Activated T-cell treated with anti-CD3 and anti-CD28 coated beads for 1 hour (primary cell): ENCODE measurements at places on chromosomes 7 and 10.

GRCh38 chr10:71222601-71223346 lies 10.4 kb downstream of the UNC5B start:
- no peak for DNase-seq

GRCh38 chr10:88408096-88408495 lies 175.0 kb downstream of the RNLS start:
- DNase-seq, result no peak

- DNase-seq, result no peak
Observed at GRCh38 chr10:4352414-4352961, 473.5 kb upstream of the AKR1E2 start.

DNA sequence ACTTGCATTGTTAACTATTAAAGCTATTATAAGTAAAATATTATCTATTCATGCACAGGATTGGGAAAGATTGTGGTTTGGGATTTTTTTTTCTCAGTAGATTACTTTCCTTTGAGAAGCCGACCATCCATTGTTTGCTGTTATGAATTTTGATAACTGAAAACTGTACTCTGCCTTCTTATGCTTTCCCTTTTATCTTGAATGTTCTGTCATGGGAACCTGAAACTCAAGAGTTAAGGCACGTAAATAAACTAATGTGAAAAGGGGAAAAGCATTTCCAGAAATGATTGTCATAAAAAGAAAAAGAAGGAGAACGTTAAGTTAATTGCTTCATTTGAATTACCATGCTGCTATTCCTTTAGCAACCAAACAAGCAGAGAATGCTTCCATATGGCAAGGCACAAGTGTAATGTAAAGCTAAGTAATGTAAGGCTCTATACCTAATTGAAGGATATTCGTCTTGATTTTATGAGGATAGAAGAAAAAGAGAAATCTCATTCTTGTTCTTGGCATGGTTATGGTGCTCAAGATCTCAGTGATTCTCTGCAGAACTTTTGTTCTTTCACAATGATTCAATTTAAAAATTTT lies 370.8 kb downstream of the AUTS2 start:
- DNase-seq, result no peak

DNA sequence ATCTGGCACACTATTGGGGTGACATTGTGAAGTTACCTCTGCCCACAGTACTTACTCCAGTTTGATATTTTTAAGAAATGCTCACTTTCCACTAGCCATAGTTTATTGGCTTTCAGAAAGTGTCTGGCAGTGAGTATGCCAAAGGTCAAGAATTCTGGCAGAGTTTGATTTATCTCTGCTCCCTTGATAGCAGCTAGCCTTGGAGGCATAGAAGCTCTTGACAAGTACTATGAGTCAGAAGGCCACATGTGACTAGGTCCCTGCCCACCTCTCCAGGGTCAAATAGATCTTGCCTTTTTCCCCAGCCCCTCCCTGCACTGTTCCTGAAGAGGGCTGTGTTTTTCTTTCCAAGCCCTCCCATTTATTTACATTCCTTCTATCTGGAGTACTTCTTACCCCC lies 202.2 kb downstream of the AUTS2 start:
- no peak for DNase-seq

DNA sequence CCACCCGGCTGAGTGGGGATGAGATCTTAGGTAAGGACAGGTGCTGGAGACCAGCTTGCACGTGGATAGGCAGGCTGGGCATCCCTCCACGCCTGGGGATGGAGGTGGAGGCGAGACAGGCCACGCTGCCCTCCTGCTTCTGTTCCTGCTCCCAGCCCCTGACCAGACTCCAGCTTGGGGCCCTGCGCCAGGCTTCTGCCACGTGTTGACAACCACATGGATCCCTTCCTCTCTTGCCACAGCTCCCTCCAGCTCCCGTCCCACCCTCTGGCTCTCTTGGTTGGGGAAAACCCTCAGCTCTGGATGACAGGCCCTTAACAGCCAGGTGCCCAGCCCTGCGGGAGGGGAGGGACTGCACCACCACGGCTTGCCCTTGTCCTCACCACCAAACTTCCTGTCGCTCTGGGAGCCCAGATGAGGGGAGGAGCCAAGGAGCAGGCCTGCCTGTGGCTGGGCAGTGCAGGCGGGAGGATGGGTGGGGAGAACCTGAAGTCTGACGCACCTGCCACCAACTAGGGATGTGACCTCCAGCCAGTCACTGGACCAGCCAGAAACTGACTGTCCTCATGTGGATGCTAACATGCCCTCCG lies 36.0 kb downstream of the KCNH2 start:
- DNase-seq, result peak; percentile 20

- no peak for DNase-seq
Observed at GRCh38 chr7:93245525-93246432, 13.6 kb downstream of the VPS50 start.

DNA sequence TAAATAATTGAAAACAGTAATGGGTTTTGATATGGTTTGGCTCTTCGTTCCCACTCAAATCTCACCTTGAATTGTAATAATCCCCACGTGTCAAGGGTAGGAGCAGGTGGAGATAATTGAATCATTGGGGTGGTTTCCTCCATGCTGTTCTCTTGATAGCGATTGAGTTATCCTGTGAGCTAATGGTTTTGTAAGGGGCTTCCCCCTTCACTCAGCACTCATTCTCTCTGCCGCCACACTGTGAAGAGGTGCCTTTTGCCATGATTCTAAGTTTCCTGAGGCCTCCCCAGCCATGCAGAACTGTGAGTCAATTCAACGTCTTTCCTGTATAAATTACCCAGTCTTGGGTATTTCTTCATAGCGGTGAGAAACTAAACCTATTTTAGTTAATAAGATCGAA lies 551.7 kb upstream of the POT1 start:
- no peak for DNase-seq

GRCh38 chr10:50740293-50740648 lies 535 bp downstream of the ASAH2B start:
- no peak for DNase-seq

- DNase-seq, result no peak
Observed at GRCh38 chr7:69277366-69277765, 320.9 kb upstream of the AUTS2 start.

GRCh38 chr10:37687581-37687980 lies 169.8 kb downstream of the ZNF248 start:
- no peak for DNase-seq

DNA sequence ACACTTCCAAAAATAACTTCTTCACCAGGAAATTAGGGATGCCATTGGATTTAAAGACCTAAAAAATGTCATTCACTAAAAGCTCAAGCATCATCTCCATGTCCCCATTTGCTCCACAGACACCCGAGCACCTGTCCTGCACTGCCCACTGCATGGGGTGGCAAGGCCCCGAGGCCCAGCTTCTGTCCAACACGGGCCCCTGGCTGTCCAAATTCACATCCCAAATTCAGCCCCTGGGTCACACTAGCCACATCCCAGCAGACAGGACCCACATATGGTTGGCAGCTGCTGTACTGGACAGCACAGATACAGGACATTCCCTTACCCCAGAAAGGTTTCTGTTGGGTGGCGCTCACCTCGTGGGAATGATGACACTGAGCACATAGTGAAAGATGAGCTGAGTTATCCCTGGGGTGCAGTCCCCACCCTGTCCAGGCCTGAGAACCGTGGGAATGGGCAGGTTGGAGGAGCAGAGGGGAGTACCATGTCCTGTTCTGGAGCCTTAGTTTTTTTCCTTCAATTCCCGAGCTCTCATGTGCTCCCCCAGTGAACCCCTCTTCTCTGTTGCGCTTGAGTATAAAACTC lies 55.3 kb downstream of the CSGALNACT2 start:
- DNase-seq, result no peak

DNA sequence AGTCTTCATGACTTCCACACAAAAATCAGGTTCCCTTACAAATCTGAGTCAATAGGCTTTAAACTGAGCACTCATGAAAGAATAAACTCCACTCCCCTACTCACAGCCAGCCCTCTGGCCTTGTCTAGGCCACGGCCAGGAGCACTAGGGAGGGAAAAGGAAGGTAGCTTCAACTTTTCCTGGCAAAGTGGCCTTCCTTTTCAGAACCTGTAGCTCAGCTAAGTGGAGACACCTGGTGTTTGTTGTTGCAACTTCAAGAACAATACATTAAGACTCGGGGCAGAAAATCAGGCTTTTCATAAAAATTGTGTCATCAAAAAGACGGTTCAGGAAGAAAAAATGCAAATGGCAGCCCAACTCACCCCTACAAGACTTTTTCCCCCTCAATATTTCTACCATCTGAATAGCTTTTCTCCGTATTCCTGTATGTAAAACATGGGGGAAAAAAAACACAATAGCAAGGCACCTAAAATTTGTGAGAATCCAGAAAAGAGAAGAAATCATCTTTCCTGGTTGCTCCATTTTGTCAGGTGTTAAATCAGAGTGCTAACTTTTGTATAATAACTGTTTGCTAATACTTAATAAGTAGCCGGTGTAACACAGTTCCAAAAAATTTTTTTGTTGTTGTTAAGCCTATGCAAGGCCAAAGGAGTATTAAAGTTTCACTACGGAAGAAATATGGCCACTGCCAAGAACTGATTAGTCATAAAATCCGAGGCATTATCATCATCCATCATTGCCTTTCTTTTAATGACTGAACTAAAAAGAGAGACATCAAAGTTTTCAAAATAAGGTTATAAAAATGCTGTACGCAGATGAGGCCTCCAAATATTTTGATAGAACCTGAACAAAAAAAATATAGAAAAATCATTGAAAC lies 66.2 kb upstream of the ARID5B start:
- DNase-seq, result no peak

DNA sequence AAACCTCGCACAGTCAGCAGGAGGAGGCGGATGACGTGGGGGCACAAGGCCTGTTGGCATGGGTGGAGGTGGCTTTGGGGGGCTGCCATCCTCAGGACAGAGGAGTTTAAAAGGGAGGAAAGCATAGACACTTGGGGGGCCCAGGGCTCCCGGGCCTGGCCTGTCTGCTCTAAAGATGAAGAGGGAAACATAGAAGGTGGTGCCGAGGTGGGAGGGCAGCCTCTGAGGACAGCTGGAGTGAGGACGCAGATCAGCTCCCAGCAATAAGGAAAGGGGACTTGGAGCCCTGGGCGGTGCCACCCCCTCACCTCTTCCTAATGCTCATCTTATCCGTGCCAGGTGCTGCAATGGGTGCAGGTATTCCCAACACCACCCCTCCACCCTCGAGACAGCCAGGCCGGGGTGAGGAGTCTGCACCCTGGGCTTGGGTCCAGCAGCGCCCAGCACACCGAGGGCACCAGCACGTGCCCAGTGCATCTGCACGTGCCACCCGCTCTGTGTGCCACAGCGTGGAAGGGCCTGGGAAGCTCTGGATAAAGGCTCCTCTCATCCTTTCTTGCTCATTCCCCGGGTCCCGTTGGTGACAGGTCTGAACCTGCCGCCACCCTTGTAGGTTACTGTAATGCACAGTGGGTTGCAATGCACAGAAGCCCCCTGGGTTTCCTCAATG lies 566.0 kb upstream of the FOXK1 start:
- no peak for DNase-seq

DNA sequence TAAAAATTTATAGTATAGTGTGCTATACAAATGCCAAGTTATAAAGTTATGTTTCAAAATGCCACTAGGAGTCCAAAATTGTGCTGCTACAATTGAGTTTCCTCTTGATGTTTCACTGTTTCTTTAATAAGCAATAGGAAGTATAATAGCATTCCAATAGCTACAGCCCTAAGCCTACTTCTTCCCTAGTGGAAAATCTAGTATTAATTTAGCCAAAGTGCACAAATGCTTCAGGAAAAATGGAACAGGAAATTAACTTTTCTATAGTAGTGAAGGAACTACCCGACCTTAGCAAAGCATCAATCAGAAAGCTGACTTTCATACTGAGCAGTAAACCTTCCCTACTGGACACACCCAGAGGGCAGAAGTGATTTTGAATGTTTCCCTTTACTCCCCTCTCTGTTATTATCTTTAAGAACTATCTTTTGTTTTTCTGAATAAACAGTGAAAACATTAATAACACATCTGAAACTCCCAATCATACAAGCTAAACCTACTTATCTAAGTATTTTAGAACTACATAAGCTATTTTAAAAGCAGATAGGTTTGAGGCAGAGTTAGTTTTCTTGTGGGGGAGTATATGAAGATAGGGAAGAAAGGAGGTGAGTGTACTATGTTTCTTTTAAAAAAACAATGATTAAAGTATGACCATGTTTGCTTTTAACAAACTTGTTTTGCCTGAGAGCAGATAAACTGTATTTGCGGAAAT lies 13.7 kb downstream of the CPED1 start:
- no peak for DNase-seq

DNA sequence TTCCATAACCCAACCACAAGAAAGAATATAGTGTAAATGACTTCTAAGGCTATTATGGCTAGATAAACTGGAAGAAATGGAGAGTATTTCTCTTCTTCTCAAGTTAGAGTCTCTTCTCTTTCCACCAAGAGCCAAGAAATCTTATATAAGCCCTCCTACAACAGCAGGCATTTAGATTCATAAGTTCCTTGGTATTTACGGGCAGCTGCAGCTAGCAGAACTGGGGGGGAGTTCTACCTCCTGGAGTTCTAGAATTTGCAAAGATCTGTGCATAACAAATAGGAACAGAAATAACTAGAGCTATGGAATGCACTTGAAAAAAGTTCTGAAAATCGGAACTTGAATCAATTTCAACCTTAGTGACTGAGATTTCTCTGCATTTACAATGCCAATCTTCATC lies 715.2 kb upstream of the GRM3 start:
- DNase-seq, result no peak
